ENCODE measurements at places on chromosomes 7 and 10.

- DNase-seq, result no peak
- no peaks in the 10 kb centered on the region for H3K4me1 ChIP-seq
- no peaks in the 10 kb centered on the region for H3K27me3 ChIP-seq
- no peak overlapping the region for H3K4me3 ChIP-seq
Observed at GRCh38 chr7:96273716-96274115, 48.2 kb downstream of the SLC25A13 start.

DNA sequence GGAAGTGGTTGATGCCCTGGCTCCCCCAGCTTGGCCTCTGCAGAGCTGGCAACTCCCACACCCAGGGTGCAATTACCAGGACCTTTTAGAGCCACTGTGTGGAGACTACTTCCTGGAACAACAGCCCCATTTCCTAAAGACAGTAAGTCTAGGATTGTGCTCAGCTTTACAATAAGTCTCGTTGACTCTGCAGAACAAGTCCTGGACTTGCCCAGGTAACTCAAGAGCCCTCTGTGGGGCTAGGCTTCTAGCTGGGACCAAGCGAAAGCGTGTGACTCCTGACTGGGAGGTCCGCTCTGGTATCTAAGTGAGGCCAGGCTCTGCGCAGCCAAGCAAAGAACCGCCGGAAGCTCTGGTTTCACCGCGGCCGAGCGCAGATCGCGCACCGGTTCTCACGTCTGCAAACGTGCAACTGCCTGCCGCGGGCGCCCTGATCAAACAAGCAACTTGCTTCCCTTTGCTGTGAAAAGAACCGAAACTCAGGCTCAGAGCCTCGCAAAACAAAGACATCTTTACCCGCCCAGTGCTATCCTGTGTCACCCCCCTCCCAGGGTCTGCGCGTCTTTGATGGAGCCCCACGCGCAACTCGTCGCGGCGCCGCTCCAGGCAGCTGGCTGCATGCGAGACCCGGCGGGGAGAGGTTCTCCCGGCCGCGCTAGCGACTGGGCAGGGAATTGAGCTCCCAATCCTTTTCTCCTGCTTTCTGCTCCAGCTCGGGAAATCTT lies 4.4 kb upstream of the PDLIM1 start:
- no peaks in the 10 kb centered on the region for H3K36me3 ChIP-seq
- H3K27ac ChIP-seq, result no peak overlapping the region
- H3K4me3 ChIP-seq, result peak overlapping the region; percentile 12
- DNase-seq, result peak; percentile 78
- peaks cover 4% of the 10 kb centered on the region for H3K4me1 ChIP-seq

- no peaks in the 10 kb centered on the region for H3K4me1 ChIP-seq
- no peak overlapping the region for H3K27ac ChIP-seq
- no peak for DNase-seq
- no peak overlapping the region for H3K4me3 ChIP-seq
- H3K36me3 ChIP-seq, result no peaks in the 10 kb centered on the region
Observed at GRCh38 chr10:2173327-2173726, 436.0 kb upstream of the ADARB2 start.

DNA sequence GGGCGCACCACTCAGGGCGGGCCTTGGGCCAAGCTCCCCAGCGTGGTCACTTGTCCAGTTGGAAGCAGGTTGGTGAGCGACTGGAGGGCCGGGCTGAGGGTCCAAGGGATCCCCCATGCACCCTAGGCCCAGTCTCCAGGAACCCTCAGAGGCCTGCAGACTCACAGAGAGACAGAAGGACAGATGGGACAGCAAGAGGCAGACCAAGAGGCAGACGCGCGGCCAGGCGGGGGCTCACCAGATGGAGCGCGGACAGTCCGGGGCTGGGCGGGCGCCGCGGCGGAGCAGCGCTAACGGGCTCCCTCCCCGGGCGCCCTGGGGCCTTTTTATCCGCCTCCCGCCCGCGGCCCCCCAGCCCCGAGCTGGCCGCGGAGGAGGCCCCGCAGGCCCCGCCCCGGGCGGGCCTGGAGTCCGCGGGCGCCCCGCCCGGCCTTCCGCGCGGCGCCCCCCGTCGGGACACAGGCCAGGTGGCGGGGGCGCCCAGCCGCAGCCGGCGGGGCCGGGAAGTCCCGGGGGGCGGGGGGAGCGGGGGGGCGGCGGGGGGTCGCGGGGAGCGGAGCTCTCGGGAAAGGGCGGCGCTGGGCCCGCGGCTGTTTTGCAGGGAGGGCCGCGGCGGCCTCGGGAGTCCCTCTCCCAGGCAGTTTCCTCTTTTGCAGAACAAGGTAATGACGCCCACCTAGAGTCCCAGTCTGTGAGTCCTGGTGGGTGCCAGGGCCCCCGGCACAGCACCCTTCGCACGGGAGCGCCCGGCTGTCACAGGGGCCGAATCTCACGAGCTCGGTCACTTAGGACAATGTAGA lies at the start of gene LOXL4:
Gene LOXL4, minus strand, starts transcription at position 301 of the 800 bp plus-strand sequence. CDS start 5,175 bp downstream, outside the sequence.
- no peak within 1 kb of the TSS for H3K27ac ChIP-seq
- H3K4me1 ChIP-seq, result peaks cover 5% of the 10 kb centered on the region
- no peak for DNase-seq

Data from H9 (cell line).